ENCODE measurements at places on chromosomes 5 and 9.
A peak's percentile ranks its signal among the peaks of the same experiment; 100 is the strongest.

DNA sequence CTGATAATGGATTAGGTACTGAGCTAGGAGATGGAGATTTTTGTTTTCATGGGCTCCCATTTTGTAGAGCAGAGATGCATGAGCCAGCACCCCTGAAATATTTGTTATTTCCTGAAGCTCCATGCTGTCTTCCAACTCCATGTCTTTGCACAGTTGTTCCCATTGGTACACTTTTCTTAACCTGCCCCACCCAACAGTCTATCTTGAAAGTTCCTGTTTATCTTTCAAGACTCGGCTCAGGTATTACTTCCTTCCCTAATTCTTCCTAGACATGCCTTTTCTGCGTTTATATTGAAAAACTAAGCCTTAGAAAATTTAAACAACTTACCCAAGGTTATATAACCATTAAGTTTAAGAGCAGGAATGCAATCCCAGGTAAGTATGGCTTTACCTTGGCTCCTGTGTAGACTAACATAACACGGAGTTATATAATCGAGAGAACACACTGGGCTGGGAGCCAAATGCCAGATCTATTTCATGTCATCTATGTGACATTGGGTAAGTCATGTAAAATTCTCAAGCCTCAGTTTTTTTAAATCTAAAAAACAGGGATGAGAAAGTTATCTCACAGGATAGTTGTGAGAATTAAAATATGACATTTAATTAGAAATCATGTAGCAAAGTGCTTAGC is 67.4 kb downstream of the LIX1 start:
- H3K4me3 ChIP-seq: no peak overlapping the region
- H3K4me1 ChIP-seq: no peaks in the 10 kb centered on the region
- peaks cover 3% of the 10 kb centered on the region for H3K27me3 ChIP-seq
- no peak overlapping the region for H3K27ac ChIP-seq
- no peak for DNase-seq

DNA sequence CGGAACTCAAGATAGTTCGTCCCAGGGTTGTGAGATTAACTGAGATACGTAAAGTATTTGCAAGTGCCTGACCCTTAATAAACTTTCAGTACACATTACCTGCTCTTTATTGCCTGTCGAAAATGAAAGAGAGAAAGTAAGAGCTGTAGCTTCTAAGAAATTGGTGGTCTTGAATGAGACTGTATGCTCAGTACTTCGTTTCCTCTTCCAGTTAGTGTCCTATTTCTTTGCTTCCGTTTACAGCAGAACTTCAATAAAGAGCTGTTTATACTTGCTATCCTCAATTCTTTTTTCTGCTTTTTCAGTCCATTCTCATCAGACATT is 534 bp downstream of the SRFBP1 start:
- H3K4me3 ChIP-seq: peak overlapping the region; percentile 97
- H3K4me1 ChIP-seq: peaks cover 21% of the 10 kb centered on the region
- H3K27me3 ChIP-seq: peaks cover 4% of the 10 kb centered on the region

- no peaks in the 10 kb centered on the region for H3K36me3 ChIP-seq
- H3K27me3 ChIP-seq: peaks cover 4% of the 10 kb centered on the region
- no peak for DNase-seq
- peaks cover 7% of the 10 kb centered on the region for H3K4me1 ChIP-seq
Measured at GRCh38 chr5:149002053-149002452, 60.8 kb downstream of the SH3TC2 start.

DNA sequence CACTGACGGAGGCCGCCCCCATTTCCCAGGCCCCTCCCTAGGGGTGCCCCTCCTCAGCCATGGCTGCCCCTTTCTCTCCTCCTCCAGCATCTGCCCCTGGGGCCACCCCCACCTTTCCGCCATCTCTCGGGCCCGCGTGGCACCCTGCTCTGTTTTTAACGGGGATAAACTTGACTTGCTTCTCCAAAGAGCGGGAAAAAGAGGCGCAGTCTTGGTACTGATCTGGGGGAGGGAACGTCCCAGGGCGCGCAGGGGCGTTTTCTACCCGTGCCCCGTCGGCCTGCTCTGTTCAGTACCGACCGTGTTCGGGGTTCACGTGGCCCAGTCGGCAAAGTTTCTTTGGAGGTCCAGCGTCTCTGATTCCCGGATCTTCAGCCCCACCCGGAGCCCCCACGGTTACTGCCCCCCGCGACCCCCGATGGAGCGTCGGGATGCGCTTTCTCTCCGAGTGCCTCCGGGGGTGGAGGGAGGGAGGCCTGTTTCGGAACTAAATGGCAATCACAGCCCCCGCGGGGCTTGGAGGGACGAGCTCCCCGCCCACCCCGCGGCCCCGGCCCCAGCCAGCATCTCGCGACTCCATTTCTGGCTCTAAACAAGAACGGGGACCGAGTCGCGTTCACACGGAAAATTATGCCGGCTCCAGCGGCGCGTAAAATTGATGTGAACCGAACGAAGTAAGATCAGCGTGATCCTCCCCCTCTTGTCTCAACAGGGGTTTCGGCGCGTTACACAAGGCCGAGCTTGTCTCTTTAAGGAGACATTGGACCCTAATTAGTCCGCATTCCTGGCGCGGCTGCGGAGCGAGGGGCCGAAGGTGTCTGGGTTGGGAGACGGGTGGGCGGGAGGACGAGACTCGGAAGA is 1.1 kb upstream of the TLE4 start:
- peak overlapping the region; percentile 70 for H3K27ac ChIP-seq
- peaks cover 9% of the 10 kb centered on the region for H3K36me3 ChIP-seq
- peaks cover 30% of the 10 kb centered on the region for H3K4me1 ChIP-seq
- peak; percentile 25 for DNase-seq
- peaks cover 22% of the 10 kb centered on the region for H3K27me3 ChIP-seq

- H3K4me1 ChIP-seq: no peaks in the 10 kb centered on the region
- no peaks in the 10 kb centered on the region for H3K36me3 ChIP-seq
- no peaks in the 10 kb centered on the region for H3K27me3 ChIP-seq
- H3K4me3 ChIP-seq: no peak overlapping the region
- DNase-seq: no peak
- H3K27ac ChIP-seq: no peak overlapping the region
Measured at GRCh38 chr5:136666970-136667620, 301.8 kb upstream of the TRPC7 start.

- H3K27me3 ChIP-seq: peaks cover 1% of the 10 kb centered on the region
- DNase-seq: no peak
- no peak overlapping the region for H3K27ac ChIP-seq
- no peaks in the 10 kb centered on the region for H3K4me1 ChIP-seq
- no peak overlapping the region for H3K4me3 ChIP-seq
Measured at GRCh38 chr5:179314606-179315355, 30.5 kb downstream of the ADAMTS2 start.

GRCh38 chr9:114790521-114790920 is 15.3 kb downstream of the TNFSF15 start:
- H3K27me3 ChIP-seq: no peaks in the 10 kb centered on the region
- H3K4me3 ChIP-seq: no peak overlapping the region
- H3K27ac ChIP-seq: no peak overlapping the region
- H3K4me1 ChIP-seq: no peaks in the 10 kb centered on the region
- H3K36me3 ChIP-seq: peaks cover 33% of the 10 kb centered on the region

DNA sequence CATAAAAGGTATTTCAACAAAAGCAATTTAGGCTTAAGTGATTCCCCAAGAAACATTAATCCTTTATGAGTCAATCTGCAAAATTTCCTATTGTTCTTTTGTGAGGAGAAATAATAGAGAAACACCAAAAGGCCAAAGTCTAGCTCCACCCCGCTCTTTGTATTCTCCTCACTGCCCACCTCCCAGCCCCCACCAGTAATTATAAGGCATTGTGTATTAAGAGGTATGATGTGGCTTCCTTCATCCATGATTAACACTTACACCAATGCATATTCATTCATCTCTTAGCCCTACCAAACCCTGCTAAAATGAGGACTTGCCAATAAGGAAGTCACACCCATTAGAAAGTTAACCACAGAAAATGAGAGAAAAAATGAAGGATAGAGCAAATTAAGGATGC is 105.3 kb upstream of the SPATA31D4 start:
- H3K4me1 ChIP-seq: no peaks in the 10 kb centered on the region
- H3K27ac ChIP-seq: no peak overlapping the region
- DNase-seq: no peak
- no peaks in the 10 kb centered on the region for H3K36me3 ChIP-seq

DNA sequence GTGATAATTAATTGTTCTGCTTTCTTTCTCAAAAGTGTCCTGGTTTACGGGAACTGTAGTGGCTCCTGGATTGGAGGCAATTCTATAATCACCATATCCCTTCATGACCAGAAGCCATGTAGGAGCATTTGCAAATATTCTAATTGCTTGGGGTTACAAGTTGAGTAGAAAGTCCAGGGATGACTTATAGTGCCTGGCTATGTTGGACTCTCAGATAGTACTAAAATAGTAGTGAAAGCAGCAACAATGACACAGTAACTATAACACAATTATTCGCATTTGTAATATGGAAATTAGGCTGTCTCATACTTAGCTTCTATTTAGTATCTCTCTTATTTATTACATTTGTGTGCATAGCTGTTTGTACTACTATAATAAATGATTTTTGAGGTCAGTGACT is 712.5 kb upstream of the GRAMD2B start:
- H3K4me3 ChIP-seq: no peak overlapping the region
- DNase-seq: no peak
- no peaks in the 10 kb centered on the region for H3K27me3 ChIP-seq
- H3K4me1 ChIP-seq: no peaks in the 10 kb centered on the region

GRCh38 chr9:2919347-2919746 is 75.5 kb upstream of the PUM3 start:
- no peaks in the 10 kb centered on the region for H3K27me3 ChIP-seq
- H3K4me3 ChIP-seq: no peak overlapping the region
- H3K4me1 ChIP-seq: no peaks in the 10 kb centered on the region
- no peaks in the 10 kb centered on the region for H3K36me3 ChIP-seq
- H3K27ac ChIP-seq: no peak overlapping the region

DNA sequence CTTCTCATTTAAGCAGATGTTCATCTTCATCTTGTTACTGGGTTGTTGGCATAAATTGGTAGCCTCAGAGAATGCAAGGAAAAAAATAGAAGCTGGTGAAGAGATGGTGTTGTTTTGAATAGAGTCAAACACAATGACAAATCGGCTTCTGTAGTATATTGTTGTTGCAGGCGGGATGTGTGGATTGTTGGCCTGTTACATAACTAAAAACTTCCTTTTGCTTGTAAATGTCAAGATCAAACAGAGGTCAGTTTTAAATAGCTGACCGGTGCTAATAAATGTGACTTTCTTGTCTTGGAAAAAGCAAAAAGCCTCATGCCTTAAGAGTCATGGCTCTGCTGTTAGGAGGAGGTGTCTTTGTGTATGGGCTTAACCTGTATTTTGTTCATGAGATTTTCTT is 59.2 kb downstream of the CCDC192 start:
- DNase-seq: no peak
- no peaks in the 10 kb centered on the region for H3K36me3 ChIP-seq
- no peaks in the 10 kb centered on the region for H3K4me1 ChIP-seq
- H3K27ac ChIP-seq: no peak overlapping the region
- H3K27me3 ChIP-seq: peaks cover 8% of the 10 kb centered on the region

- H3K4me1 ChIP-seq: no peaks in the 10 kb centered on the region
- H3K4me3 ChIP-seq: no peak overlapping the region
- no peaks in the 10 kb centered on the region for H3K27me3 ChIP-seq
- H3K27ac ChIP-seq: no peak overlapping the region
- no peak for DNase-seq
- H3K36me3 ChIP-seq: no peaks in the 10 kb centered on the region
Measured at GRCh38 chr5:15796557-15796956, 296.6 kb downstream of the FBXL7 start.

DNA sequence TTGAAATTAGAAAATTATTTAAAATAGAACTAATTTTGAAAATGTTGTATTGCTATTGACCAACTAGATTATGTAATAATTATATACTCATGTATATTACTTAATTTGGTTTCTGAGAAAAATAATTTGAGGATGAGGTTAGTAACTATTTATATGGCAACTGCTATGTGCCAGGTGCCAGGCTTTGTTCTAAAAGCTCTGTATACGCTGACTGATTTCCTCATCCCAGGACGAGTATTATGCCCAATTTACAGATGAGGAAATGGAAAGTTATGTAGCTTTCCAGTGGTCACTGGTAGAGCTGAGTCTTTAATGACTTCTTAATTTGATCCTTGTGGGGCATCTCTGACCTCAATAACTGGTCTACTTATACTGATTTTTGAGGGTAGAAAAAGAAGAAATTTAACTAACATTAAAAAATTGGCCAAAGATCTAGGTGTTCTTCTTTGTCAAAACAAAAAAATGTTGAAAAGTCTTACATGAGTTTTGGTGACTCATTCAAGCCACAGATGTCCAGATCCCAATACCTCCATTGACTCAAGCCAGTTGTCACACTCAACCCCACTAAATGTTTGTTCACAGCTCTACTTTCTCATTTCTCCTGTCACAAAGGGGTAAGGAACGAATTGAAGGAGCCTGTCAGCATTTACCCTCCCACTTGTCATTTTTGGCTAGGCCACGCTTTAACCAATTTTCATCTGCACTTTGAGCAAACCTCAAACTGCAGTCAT is 228.1 kb upstream of the MEF2C start:
- H3K27ac ChIP-seq: no peak overlapping the region
- DNase-seq: no peak
- H3K4me3 ChIP-seq: no peak overlapping the region
- H3K4me1 ChIP-seq: no peaks in the 10 kb centered on the region
- no peaks in the 10 kb centered on the region for H3K36me3 ChIP-seq

- H3K36me3 ChIP-seq: no peaks in the 10 kb centered on the region
- DNase-seq: no peak
- peaks cover 4% of the 10 kb centered on the region for H3K4me1 ChIP-seq
- peaks cover 17% of the 10 kb centered on the region for H3K27me3 ChIP-seq
- H3K27ac ChIP-seq: no peak overlapping the region
- H3K4me3 ChIP-seq: no peak overlapping the region
Measured at GRCh38 chr5:127311781-127312525, 21.4 kb downstream of the MEGF10 start.

Data from activated T-helper 1 cell treated with anti-CD3 and anti-CD28 coated beads, Interleukin-12 subunit alpha, Interleukin-12 subunit beta, Interleukin-2, Interleukin-4 antibody, amounts not matched to agents 30 ng/mL and 10 ng/mL and 1 ng/mL, durations not matched to agents 14 hours and 24 hours and 36 hours (primary cell).